ENCODE measurements at places on chromosomes 7 and 10.

GRCh38 chr7:133945497-133945896 lies 181.6 kb upstream of the LRGUK start:
- DNase-seq, result no peak

DNA sequence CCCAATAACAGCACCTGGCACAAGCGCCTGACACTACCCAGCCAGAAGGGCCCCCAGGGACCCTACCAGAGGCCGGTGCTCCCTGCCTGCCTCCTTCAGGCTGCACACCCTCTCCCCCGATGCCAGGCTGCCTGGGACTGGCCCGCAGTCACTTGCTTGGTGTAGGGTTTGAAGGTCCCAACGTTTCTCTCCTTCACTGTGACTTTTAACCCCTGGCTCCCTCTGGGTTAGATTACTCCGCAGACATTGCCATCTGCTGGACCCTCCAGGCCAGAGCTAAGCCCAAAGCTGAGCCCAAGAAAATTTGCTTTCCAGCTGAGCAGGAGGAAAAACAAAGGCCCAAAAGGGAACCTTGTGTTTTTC lies 6.9 kb downstream of the CDHR1 start:
- DNase-seq, result no peak

DNA sequence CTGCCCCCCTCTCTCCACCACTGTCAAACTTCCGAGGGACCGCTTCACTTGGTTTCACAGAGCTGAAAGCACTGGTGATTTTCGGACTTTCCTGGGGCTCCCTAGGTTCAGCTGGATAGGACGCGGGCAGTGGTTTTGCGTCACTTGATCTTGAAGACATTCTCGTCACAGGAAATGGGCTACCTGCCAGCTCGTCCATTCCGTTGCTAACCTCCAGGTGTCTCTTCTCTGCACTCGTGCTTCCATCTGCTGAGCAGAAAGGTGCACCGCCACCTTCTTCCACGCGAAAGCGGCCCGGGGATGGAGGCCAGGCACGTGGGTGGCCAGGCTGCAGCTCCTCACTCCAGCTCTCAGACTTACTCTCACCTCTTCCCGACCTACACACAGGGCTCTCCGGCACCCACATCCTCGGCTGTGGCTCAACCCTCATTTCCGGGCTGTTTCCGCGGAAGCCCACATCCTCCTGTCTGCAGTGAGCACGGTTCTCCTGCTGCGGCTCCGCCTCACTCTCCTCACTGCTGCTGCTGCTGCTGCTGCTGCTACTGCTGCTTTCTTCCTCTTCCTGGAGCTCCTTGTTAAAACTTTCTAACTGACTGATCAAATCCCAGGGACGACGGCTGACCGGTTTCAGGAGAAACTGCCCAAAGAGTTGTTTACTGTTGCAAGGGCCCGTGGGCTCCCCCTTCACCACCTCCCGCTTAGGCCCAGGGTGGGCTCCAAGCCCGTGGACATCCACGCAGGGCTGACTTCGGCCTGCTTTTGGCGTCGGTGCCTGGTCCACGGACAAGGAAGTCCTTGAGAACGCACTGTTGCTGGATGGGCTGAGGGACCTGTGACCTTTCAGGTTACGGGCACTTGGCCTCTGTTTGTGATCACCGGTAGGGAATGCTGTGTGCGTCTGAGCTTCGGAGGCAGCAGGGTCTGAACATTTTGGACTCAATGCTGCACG lies 32.1 kb downstream of the JCAD start:
- DNase-seq, result peak; percentile 45

DNA sequence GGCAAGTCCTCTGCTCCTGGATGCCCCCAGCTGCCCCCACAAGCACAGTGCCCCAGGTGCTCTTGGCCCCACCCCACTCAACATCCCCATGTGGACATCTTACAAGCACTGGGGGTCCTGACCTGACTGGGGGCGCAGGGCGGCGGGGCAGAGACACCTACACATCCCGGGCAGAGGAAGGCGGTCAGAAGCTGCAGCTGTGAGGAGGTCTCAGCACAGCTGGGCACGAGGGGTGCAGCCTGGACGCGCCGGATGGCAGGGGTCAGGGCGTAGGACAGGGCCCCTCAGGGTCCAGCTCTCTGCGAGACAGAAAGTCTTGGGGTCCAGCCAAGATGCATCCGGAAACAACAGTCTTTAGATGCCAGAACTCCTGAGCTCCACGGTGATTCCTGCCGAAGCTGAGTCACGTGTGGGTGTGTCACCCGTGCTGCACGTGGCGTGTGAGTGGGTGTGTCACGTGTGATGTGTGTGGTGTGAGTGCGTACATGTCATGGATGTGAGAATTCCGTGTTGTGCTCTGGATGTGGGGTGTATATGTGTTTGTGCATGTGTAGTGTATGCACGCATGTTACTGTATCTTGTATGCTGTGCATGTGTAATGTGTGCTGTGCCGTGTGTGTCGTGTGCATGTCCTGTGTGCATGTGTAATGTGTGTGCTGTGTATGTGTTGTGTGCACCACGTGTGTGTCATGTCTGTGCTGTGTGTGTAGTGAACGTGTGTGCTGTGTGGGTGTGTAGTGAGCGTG lies 5.1 kb downstream of the VENTX start:
- no peak for DNase-seq

DNA sequence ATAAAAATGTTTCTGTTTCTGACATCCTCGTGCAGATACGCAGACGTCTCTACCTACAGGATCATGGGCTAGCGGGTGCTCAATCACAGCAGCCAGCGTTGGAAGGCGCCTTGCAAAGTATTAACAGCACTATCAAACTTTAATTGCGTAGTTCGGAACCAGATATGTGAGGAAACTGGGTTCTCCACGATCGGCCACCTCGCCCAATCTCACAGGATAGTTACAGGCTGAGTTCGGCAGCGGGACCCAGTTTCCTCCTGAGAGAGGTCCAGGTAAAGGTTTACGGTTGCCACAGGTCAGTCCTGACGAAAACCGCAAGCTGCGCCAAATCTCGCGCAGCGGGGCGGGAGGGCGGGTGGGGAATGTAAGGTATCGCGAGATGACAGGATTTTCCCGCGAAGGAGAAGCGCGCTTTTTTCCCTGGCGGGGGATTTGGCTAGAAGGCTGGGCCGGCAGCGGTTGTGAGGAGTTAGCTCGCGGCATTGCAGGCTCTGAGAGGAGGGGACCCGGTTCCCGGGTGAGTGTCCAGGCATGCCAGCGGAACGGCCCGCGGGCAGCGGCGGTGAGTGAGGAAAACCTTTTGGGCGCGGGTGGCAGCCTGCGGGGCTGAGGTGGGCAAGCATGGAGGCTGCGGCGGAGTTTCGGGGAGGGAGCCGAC lies at the start of gene HELLS:
HELLS (plus strand) TSS at position 398 of the 658 bp plus-strand sequence; CDS start at position 532, 134 bp downstream.
- peak; percentile 72 for DNase-seq

- DNase-seq, result no peak
Measured at GRCh38 chr10:27890971-27891370, 107.9 kb downstream of the ODAD2 start.

DNA sequence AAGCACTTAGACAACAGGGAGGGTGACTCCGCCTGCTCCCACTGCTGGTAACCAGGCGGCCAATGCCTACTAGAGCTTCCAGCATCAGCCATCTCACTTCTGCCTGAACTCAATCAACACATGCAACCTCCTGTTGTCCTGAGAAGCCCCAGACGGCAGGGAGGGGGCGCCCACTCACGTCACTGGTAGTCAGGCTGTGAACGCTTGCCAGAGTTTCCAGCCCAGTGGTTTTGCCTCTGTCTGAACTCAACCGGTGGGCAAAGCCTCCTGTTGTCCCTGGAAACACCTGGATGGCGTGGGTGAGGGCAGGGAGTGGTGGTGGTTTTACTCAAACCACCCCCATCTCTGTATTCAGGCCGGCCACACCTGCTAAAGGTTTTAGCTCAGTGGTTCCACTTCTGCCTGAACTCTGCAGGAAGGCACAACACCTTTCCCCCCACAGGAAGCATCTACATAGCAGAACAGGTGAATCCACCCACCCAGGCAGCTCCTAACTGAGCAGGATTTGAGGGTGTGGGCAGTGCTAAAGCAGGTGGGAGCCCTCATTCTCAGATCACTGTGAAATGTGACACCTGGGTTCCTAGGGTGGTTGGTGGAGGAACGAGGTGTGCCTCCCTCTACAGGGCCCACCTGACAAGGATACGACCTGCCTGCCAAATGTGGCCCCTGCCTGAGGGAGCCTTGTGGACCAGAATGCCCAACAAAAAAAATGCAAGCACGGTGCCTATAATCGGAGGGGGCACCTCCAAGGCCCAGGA lies 563.0 kb upstream of the SEMA3D start:
- no peak for DNase-seq

GRCh38 chr7:138978541-138979184 lies 2.5 kb downstream of the KIAA1549 start:
- DNase-seq, result no peak

DNA sequence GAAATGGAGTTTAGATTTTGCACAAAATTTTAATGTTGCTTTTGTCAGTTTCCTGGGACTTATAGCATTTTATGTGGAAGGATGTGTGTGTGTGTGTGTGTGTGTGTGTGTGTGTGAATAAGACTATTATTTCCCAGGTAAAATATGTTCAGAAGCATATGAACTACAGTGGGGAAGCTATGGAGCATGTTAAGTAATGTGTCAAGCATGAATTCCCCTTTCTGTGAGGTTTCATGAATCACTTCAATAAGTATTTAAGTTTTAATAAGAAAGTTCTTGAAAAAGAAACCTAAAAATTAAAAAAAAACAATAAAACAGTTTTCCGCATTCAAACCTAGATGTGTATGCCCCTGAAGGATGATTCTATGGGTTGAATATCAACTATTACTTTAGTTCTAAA lies 693 bp downstream of the CREB5 start:
- DNase-seq, result no peak
